ENCODE measurements at places on chromosomes 12 and 14.

DNA sequence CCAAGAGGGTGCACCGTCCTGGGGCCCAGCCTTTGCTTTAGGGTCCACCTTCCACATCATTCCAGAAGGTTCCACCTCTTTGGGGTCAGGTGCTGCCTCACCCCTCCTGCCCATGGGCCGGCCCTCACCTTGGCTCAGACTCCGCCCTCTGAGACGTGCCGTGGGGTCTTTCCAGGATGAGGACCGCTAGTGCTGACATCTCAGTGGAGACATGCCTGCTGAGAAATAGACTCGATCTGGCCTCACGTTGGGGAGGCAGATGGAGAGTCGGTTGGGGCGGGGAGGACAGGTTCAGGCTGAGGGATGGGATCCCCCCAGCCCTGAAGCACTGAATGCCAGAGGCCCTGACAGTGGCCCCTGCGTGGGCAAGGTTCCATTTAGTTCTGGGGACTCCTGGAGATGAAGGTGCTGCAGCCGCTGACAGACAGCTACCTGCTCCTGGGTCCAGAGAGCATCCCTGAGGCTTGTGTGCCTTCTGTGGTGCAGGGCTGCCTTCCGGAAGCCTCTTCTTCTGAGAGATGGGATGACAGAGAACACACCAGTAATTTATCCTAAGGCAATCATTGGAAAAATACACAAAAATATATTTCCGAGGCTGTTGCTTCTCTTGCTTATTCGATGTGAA lies 185.3 kb downstream of the KIF26A start:
- no peak for DNase-seq

- no peak for DNase-seq
Observed at GRCh38 chr14:91219517-91220389, 24.8 kb downstream of the GPR68 start.

GRCh38 chr12:79689061-79689476 lies 1.7 kb downstream of the PAWR start:
- no peak for DNase-seq

DNA sequence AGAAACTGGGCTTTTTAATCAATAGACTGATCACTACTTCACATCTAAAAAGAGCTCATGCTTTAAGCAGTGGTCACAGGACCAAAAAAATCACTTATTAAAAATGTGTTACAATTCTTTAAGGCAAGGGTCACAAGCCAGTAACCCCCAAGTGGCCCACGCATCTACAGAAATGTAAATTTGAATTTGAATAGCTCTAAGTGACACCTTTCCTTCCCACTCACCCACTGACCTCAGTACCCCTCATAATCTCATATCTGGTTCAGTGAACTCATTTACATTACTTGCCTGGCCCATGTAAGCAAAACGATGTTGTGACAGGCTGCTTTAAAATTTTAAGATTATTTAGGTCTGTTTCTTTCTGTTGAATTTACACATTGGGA lies 27.4 kb downstream of the NELL2 start:
- no peak for DNase-seq

GRCh38 chr14:57634335-57634734 lies 140.7 kb upstream of the CCDC198 start:
- no peak for DNase-seq

- no peak for DNase-seq
Observed at GRCh38 chr12:79327465-79327864, 363.3 kb downstream of the PAWR start.

- no peak for DNase-seq
Observed at GRCh38 chr12:92769124-92769901, 66.5 kb downstream of the PLEKHG7 start.

- no peak for DNase-seq
Observed at GRCh38 chr12:109121346-109121880, 5.0 kb downstream of the ACACB start.

GRCh38 chr12:116325336-116325664 lies 47.8 kb upstream of the MED13L start:
- DNase-seq = no peak

DNA sequence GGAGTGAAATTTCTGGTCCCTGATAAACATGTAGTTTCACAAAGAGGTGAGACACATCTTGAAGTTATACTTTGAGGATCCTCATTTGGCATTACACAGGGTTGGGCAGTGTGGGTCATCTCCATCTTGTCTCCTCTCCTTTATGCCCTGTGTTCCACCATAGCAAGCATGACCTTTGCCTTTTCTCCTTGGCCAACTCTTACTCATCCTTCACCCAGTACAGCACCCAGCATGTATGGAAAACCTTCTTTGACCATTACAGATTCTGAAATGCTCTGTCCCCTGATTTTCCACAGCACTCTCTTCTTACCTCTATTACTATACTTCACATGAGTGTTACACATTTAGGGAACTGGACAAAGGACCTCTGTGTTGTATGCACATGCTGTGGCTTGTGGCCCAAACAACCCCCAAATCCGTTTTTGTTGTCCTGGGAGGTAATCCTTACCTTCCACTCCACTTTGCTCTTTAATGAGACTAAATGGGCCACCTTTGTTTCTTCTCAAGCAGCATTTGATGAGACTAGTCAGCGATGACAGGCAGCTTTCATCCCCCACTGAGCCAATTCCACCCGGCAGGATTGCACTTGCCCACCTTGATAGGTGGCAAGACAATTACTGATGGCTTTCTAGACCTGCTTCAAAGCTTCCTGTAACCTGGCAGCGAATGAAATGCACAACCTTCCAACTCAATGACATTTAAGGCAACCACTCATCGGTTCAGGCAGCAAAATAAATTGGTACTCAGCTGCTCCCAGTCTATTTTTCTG lies 163.5 kb downstream of the MON2 start:
- DNase-seq = no peak

DNA sequence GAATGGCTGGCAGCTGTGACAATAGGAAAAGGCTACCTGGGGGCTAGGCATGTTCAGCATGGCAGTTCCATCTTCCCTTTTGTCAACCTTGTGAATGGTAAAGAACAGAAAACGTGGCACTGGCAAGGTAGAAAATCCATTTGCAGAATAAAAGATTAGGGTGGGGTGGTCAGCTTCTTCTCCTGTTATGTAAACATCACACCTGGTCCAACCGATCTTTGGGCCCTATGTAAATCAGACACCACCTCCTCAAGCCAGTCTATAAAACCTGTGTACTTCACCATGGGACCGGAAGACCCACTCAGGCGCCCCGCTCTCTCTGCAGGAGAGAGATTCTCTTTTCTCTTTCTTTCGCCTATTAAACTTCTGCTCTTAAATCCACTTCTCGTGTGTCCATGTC lies 19.6 kb upstream of the TMEM30B start:
- DNase-seq = no peak

DNA sequence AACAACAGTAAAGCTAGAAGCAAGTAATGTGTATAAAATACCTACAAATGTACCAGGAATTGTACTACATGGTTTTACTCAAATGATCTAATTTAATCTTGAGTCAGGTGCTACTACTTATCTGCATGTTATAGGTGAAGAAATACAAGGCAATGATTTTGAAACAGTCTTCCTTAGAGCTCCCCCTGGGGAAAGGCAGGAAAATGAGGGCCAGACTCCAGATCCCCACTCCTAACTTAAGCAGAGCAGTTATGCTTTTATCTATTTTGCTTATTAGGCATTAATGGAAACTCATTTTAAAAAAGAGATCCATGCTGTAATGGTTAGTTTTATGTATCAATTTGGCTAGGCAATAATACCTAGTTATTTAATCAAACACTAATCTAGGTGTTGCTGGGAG lies 109.3 kb upstream of the CPSF6 start:
- DNase-seq = no peak

- no peak for DNase-seq
Observed at GRCh38 chr12:25469368-25469767, 83.7 kb downstream of the LMNTD1 start.

- no peak for DNase-seq
Observed at GRCh38 chr12:88574278-88574677, 6.0 kb downstream of the KITLG start.

GRCh38 chr14:102892651-102893050 lies 29.8 kb upstream of the AMN start:
- DNase-seq = no peak

GRCh38 chr14:93040982-93041381 lies 74.7 kb downstream of the ITPK1 start:
- no peak for DNase-seq

- no peak for DNase-seq
Observed at GRCh38 chr14:99718811-99719192, 34.7 kb downstream of the CYP46A1 start.

DNA sequence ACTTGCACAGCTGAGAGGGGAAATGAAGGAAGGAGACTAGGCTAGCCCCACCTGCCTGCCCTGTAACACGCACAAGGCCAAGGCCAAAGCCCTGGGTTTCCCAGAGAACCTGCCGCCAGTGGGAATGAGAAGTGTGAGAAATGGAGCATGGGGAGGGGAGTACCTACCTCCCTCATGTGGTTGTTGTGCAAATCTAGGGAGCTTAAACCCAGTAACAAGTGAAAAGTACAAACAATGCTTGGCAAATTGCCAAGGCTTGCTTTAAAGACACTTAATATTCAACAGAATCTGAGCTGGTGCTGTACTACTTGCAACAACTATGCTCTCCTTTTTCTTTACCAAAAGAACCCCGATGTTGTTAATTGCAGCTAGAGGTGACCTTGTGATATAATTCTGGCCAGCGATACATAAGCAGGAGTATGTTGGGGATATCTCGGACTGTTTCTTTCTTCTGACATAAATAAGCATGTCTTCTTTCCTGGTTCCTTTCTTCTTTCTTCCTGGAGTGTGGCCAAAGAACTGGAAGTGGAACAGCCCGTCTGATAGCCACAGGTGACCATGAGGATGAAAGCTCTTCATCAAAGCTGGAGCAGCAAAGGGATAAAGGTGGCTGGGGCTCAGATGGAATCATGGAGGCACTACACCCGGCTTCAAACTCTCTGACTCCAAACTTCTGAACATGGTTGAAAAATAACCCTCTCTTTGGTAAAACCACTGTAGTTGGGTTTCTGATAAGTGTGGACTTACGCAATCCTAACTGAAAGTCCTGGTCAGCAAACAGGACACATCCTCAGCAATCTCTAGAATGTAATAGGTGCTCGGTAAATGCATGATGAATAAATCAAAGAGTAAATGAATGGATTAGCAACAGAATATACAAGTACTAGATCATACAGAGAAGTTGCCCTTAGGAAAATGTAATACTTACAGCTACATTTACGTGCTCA lies 207.9 kb downstream of the NUAK1 start:
- DNase-seq = no peak

DNA sequence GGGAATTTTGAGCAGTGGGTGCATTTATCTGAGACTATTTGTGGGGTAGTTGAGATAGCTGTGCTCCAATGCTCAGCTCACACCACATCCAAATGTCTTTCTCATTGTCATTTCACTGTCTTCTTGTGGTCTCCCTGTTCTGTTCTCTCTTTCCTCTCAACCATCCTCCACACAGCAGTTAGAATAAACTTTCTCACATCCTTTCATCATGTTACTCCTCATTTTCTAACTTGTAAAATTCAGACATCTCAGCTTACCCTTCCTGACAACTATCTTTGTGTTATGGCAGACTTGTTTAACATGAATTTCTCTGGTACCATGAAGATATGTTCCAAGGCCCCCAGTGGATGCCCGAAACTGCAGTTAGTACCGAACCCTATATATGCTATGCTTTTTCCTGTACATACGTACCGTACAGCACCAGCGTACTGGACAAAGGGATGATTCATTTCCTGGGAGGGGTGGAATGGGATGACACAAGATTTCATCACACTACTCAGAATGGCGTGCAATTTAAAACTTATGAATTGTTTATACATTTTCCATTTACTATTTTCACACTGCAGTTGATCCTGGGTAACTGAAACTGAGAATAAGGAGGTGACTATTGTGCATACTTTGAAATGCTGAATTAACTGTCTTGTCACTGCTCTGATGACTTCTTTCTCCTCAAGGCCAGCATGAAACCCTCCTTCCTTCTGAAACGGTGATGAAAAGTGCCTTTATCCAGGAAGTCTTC lies 177.1 kb upstream of the SLC38A2 start:
- DNase-seq = no peak

DNA sequence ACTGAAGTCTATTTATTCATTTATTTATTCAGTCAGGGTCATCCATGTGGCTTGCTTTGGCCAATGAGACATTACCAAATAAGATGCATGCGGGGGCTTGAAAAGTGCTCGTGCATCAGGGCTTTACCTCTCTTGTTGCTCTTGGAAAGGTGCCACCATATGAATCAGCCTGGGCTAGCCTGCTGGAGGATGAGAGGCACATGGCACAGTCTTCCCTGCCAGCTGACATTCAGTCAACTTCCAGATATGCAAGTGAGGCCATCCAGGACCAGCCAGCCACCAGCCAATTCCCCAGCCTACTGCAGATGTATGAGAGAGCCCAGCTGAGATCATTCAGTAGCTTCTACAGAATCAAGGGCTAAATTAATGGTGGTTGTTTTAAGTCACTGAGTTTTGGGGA lies 105.2 kb upstream of the RPH3A start:
- DNase-seq = no peak
